ENCODE measurements at places on chromosomes 3 and 15.

GRCh38 chr15:71939981-71940588, 129.7 kb downstream of the NR2E3 start:
- no peak for DNase-seq

DNA sequence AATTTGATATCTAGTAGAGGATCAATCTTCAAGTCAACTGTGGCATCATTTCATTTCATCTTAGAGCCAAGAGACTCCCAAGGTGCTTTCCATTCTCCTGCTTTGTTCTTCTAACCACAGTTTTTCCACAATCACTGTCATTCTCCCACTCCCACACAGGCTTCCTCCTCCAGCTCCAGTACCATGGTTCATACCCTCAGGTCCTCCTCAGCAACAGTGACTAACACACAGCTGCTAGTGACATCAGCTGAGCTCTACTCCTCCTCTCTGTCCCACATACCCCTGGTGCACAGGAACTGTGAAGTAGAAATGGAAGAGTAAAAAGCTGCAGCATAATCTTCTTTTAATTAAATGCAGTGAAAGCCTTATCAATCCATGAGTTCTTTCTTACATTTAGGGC, 200.2 kb upstream of the DPH6 start:
- no peak for DNase-seq

- peak; percentile 78 for DNase-seq
Observed at GRCh38 chr3:175346573-175347356, 487.6 kb downstream of the NAALADL2 start.

DNA sequence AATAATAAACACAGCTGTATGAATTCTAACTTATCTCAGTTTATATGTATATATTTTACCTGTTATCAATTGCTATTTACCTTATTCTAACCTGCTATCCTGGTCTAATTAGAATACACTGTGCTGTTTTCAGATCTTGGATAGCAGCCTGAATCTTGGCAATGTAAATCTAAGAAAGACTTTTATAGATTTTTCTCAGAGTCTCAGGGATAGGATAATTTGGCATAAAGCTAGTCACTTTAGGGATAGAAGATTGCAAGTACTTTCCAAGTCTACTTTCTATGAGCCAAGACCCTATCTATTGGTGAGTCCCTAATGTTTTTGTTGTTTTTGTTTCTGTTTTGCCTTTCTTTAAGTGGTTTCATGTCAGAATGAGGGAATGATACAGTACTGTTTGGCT, 695.7 kb downstream of the NAALADL2 start:
- DNase-seq = no peak

- DNase-seq = no peak
Observed at GRCh38 chr15:91561371-91562100, 292.0 kb upstream of the SLCO3A1 start.

Measured in SHP77 (cell line).